Stimulated activated CD8-positive, alpha-beta memory T cell treated with anti-CD3 and anti-CD28 coated beads, Interleukin-15, amount 100 ng/mL, for 48 hours (primary cell): ENCODE measurements at places on chromosomes 3 and 15.

DNA sequence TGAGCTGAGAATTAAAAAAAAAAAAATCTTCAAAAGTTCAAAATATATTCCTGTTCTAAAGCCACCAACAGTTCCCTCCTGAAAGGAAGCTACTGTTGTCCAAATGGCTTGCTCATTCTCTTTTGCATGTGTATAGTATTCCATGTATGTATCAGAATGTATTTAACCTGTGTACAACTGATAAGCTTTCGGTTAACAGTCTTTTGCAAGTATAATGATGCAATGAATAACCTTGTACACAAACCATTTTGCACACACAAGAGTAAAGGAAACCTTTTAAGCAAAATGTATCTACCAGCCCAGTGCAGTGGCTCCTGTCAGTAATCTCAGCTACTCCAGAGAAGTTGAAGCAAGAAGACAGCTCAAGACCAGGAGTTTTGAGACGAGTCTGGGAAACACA, 32.6 kb downstream of the TOPBP1 start:
- no peak for DNase-seq

- no peak for DNase-seq
Observed at GRCh38 chr3:38533285-38533976, 37.3 kb downstream of the EXOG start.

DNA sequence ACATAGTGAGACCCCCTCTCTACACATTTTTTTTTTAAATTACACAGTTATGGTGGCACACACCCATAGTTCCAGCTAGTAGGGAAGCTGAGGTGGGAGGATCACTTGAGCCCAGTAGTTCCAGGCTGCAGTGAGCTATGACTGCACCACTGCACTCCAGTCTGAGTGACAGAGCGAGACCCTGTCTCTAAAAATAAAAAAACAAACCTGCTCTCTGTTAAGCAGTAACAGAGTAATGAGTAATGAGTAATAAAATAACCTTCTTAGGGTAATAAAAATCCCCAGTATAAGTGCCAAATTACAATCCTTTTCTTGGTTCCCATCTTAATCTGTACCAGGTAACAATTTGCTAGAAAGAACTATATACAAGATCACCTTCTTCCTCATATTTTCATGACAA, 65.9 kb upstream of the PLXND1 start:
- DNase-seq = no peak

DNA sequence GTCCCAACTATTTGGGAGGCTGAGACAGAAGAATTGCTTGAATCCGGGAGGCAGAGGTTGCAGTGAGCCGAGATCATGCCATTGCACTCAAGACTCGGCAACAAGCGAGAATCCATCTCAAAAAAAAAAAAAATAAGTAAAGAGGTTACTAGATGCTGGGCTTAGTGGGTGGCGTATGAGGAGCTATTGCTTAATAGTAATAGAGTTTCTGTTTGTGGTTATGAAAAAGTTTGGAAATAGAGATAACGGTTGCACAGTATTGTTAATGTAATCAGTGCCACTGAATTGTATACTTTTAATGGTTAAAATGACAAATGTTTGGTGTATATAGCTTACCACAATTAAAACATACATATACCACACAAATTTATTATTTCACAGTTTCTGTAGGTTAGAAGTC, 14.7 kb upstream of the HHATL start:
- DNase-seq = no peak

DNA sequence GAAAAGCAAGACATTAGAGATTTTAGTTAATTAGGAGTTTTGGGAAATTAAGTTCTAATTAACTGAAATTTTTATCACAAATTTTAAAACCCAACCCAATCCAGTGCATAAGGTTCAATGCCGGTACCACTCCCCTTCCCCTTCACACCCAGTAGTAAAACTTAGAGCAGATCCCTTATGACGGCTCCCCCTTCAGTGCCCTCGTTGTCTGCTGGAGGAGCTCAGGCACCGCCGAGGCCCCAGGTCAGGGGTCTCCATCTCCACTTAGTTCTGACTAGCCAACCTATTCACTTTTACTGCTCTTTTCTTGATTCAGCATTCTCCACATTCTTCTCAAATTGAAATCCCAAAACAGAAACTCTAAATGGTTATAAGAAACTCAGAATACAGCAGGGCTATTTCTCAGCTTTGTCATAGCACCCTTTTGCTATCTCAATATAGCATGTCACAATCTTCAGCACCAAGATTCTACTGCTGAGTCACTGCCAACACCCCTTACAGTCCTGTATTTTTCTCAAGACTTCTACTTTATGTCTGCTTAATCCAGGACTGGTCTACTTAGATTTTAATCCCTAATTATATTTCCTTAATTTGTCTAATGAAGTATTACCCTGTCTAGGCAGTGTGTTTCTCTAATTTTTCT, 39.8 kb downstream of the TUBGCP4 start:
- no peak for DNase-seq

DNA sequence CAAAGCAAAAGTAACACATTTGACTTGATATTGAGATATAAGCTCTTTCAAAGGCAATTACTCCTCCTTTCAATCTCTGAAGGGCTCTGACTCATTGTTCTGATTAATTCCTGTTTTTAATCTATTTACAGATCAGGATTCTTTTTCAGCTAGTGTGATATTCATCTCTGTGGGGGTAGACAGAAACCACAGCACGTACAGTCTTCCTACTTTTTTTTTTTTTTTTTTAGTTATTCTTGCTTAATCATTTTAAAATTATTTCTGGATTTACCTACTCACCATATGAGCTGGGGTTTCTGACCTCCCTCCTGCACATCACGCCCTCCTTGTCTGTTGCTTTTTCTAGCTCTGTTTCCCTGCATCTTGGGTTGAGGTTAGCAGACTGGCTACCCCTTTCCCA, 1.4 kb downstream of the CNTN3 start:
- no peak for DNase-seq

GRCh38 chr3:82229397-82229796, 468.0 kb upstream of the GBE1 start:
- DNase-seq = no peak

GRCh38 chr15:54540721-54541120, 562.5 kb downstream of the UNC13C start:
- DNase-seq = no peak

DNA sequence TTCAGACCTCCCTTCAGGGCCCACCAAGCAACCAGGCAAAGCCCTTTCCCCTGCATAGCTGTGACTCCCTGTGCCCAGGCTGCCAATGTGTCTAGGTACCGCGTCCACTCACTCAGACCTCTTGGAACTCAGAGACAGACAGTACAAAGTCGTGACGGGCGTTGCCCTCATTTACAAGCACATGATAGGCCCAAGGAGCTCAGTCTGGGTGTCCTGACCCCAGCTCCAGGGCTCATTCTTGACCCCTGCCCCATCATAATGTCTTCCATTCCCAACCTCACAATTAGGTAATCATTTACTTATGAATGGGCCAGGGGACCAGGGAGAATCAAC, 56.0 kb downstream of the KLF13 start:
- no peak for DNase-seq

- DNase-seq = no peak
Observed at GRCh38 chr15:89074402-89075012, 13.7 kb upstream of the ABHD2 start.

DNA sequence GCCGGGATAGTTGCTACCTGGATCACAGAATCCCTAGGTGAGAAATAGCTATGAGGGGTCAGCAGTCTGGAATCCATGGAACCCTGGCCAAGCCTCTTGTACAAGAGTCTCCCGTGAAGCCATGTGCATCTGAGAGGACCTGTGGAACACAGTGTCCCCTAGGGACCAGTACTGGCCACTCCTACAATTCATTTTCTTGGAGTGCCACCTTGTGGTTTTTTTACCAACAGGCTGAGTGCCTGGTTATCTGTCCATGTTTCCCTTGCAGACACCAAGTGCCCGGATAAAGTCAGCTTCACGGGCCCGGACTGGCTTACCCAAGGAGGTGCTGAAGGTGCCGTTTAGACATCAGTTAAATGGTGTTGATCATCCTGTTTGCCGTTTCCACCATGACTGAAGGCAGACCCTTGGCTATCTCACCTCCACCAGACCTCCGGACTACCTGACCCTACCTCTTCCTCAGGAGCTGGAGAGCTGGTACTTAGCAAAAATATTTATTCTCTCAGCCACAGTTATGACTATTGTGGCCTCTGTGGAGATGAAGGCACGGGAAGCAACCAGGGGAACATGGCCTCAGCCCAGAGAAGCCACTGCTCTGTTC, 93.9 kb downstream of the RBPMS2 start:
- DNase-seq = no peak

- no peak for DNase-seq
Observed at GRCh38 chr15:85116925-85117646, 135.4 kb downstream of the PDE8A start.

DNA sequence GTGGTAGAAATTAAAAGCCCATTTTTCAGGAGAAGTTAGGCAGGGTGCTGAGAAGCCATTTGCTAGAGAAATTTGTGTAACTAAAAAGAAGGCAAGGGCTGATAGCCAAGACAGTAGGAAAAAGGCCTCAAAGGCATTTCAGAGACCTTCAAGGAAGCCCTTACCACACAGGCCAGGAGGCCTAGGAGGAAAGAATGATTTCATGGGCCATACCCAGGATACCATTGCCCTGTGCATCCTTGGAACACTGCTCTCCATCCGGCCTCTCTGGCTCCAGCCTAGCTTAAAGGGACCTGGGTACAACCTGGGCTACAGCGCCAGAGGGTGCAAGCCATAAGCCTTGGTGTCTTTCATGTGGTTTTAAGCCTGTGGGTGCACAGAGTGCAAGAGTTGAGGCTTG, 193.6 kb upstream of the GRM7 start:
- no peak for DNase-seq

GRCh38 chr15:73176598-73176997, 124.3 kb downstream of the NEO1 start:
- no peak for DNase-seq

- DNase-seq = no peak
Observed at GRCh38 chr3:37319784-37320183, 145.4 kb upstream of the LRRFIP2 start.

- DNase-seq = no peak
Observed at GRCh38 chr3:179558742-179559364, 3.9 kb upstream of the ACTL6A start.

- no peak for DNase-seq
Observed at GRCh38 chr3:9409981-9410854, 12.8 kb downstream of the SETD5 start.
